ENCODE measurements at places on chromosomes 1 and 21. TPM values are rescaled to one million over a fixed set of nuclear protein-coding genes. Genes with fewer than 3 reads are reported as not detected.

DNA sequence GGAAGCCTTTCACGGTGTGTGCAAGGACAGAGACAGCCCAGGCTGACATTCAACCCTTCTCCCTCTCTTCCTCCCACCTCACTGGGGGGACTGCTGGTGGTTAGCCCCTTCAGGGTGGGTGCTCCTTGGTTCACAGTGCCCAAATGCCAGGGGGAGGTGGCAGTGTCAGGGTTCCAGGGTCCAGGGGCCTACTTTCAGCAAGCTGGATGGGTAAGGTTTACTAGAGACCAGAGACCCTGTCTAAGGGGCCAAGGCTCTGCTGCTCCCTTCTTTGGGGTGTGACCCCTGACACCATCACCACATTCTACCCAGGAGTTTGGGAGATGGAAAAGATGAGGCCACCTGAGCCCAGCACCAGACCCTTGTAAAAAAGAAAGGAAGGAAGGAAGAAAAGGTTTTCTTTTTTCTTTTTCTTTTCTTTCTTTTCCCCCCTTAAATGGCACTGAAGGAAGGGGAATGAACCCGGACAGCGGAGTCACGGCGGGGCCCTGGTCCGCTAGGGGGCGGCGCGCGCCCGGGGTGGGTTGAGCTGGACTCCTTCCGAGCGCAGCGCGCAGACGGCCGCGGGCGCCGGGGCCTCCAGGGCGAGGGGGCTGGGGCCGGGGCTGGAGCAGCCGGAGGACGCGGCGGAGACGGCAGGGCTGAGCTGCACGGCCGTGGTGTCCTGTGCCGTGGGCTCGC is 18.8 kb downstream of the KNCN start:
- H3K4me3 ChIP-seq, result peak overlapping the region; percentile 47
- peaks cover 55% of the 10 kb centered on the region for H3K27me3 ChIP-seq
- DNase-seq, result peak; percentile 63
- H3K27ac ChIP-seq, result peak overlapping the region; percentile 59

DNA sequence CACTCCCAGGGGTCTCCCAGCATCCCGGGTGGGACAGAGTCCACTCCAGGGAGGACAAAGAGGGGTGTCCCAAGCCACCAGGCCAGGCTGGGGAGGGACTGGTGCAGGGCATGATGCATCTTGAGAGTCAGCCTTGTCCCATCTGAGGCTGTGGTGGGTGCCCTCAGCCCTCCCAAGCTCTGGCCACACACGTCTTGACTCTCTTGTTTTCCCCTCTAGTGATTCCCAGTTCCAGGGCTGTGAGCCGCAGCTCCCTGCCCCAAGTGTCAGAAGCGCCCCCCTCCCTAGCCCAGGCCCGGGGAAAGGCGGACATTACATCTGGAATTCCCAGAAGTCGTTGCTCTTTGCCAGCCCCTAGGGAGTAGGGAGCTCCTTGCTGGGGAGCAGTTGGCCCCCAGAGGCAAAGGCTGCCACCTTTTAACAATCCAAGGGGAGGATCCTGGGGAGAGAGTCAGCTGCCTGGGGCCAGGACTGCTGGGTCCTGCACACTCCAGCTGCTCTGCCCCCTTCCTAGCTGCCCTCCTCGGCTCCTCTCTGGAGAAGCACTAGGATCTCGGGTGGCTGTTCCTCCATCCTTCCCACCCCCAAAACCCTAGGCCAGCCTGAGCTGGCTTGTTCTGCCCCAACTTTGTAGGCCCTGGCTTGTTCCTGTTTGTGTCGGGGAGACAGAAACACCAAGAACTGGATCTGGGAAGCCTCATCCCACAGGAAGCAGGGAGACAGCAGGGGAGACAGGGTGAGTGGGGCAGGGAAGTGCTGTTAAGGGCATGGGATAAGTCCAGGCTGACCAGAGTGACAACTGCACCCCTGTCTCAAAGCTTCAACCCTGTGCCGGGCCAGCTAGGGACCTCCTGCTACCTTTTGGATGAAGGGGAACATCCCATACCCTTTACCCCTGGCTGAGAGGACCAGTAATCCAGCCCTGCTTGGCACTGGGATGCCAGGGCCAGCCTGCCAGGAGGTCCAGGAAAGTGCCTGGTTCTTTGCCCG is 3.2 kb upstream of the PTPN7 start:
- H3K4me3 ChIP-seq, result no peak overlapping the region
- peak overlapping the region; percentile 72 for H3K27ac ChIP-seq
- no peaks in the 10 kb centered on the region for H3K27me3 ChIP-seq

- H3K27ac ChIP-seq, result peak overlapping the region; percentile 30
- DNase-seq, result no peak
- no peaks in the 10 kb centered on the region for H3K4me1 ChIP-seq
- H3K4me3 ChIP-seq, result no peak overlapping the region
- H3K36me3 ChIP-seq, result no peaks in the 10 kb centered on the region
These were observed 4.5 kb downstream of the TMEM125 start for GRCh38 chr1:43274125-43274803.

GRCh38 chr1:168771104-168771630 is 42.2 kb upstream of the DPT start:
- no peak for DNase-seq
- no peak overlapping the region for H3K27ac ChIP-seq
- H3K4me3 ChIP-seq, result no peak overlapping the region

- H3K27me3 ChIP-seq, result no peaks in the 10 kb centered on the region
- no peak overlapping the region for H3K4me3 ChIP-seq
- peak; percentile 56 for DNase-seq
- H3K27ac ChIP-seq, result peak overlapping the region; percentile 99
- H3K4me1 ChIP-seq, result peaks cover 72% of the 10 kb centered on the region
- no peaks in the 10 kb centered on the region for H3K36me3 ChIP-seq
These were observed 105.5 kb upstream of the IRF2BP2 start for GRCh38 chr1:234715252-234716014.

GRCh38 chr21:26154753-26155152 is 15.8 kb downstream of the APP start:
- H3K27me3 ChIP-seq, result no peaks in the 10 kb centered on the region
- no peak overlapping the region for H3K4me3 ChIP-seq
- H3K36me3 ChIP-seq, result no peaks in the 10 kb centered on the region
- no peak for DNase-seq

GRCh38 chr1:179953974-179954492 is 577 bp upstream of the CEP350 start:
- peaks cover 17% of the 10 kb centered on the region for H3K4me1 ChIP-seq
- peak overlapping the region; percentile 89 for H3K27ac ChIP-seq
- peak; percentile 38 for DNase-seq

The CXADR gene
- total RNA-seq, result 98.4 TPM

The RXRG gene
- not detected for total RNA-seq

Measured in transverse colon (tissue), 4 donors.